Body of pancreas (tissue), 4 donors: ENCODE measurements at places on chromosomes 12 and 14.
A peak's percentile ranks its signal among the peaks of the same experiment; 100 is the strongest.

DNA sequence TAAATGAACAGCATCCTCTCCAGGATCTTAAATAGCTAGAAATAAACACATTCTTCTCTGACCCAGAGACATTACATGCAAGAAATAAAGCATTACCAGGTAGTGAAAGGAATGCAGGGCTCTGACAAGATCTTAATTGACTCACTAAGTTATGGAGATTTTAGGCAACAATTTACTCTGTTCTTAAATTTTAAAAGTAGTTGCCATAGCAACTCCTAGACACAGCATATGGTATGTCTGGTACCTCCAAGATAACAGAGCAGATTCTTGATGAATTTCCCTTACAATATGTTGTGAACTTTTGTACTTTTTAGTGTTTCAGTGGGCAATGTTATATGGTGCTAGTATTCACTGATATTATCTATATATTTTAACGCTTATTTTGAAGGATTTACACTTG is 76.7 kb upstream of the G2E3 start:
- no peak for DNase-seq

DNA sequence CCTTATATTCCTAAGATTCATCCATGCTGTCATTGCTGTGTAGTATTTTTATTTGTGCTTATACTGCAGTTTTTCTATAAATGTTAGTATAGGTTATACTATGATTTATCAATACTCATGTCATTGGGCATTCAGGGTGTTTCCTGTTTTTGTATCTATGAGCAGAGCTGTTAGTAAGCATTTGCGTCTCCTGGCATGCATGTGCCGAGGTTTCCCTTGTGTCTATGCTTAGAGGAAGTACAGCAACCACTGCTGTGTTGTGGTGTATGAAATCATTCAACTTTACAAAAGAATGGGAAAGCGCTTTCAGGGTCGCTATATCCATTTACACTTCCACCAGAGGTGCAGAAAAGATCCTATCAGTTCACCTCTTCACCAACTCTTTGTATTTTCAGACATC is 122.7 kb downstream of the RGS6 start:
- no peak for DNase-seq

- DNase-seq: no peak
Measured at GRCh38 chr12:106189341-106189740, 50.6 kb upstream of the NUAK1 start.

- DNase-seq: peak; percentile 6
Measured at GRCh38 chr14:67187826-67188225, 1.4 kb upstream of the GARIN2 start.

DNA sequence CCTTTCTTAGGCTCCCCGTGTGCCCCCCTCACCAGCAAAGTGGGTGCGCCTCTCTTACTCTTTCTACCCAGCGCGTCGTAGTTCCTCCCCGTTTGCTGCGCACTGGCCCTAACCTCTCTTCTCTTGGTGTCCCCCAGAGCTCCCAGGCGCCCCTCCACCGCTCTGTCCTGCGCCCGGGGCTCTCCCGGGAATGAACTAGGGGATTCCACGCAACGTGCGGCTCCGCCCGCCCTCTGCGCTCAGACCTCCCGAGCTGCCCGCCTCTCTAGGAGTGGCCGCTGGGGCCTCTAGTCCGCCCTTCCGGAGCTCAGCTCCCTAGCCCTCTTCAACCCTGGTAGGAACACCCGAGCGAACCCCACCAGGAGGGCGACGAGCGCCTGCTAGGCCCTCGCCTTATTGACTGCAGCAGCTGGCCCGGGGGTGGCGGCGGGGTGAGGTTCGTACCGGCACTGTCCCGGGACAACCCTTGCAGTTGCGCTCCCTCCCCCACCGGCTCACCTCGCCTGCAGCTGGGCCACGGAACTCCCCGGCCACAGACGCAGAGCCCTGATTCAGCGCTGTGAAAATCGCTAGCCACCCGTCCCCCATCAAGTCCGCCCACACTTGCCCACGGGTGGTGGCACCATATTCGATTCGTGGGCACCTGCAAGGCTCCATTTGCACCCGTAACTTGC is 1.3 kb downstream of the TMEM233 start:
- peak; percentile 8 for DNase-seq

GRCh38 chr12:57299514-57300016 is 48.6 kb upstream of the STAC3 start:
- DNase-seq: no peak

DNA sequence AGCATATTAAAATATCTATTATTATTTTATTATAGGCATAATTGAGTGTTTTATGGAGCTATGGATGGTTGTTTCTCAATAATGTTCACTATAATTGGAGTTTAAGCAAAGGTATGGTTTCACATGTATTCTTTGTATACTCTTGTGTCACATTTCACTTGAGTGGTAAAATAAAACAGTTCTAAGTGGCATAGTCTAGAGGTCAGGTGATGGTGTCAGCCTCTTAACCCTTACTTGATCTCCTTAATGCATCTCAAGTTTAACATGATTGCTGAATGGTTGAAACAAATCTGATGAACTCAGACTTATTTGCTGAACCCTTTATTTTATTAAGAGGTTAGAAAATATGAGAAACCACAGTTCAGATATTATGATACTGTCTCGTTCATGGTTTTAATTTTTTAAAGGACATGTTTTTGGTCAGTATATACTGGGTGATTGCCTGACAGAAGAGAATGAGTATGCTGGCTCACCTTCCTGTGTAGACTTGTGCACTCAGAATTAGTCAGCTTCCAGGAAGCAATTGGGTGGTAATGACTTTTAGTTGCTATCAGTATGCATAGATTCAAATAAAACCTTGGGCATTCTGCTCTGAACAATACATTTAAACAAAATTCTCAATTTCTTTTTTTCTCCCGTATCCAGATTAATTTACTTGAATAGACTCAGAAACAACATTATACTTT is 464.6 kb downstream of the PCNX1 start:
- DNase-seq: no peak

- DNase-seq: no peak
Measured at GRCh38 chr14:78834766-78835451, 664.7 kb downstream of the NRXN3 start.

- DNase-seq: peak; percentile 16
Measured at GRCh38 chr12:63882844-63883243, 38.3 kb downstream of the SRGAP1 start.

DNA sequence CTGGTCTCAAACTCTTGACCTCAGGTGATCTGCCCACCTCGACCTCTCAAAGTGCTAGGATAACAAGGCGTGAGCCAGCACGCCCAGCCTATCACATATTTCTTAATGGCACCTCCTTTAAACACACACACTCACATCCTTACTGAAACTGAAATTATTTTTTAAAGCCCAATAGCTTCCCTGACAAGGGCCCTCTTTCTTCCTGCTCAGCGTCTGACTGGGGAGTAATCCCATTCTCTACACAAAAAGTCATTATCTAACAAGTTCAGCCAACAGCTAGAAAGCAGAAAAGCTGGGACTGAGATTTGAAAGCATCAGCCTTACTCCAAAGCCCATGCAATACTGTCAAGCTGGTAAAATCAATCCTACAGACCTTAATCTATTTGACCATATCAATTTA is 10.0 kb upstream of the AICDA start:
- DNase-seq: no peak

DNA sequence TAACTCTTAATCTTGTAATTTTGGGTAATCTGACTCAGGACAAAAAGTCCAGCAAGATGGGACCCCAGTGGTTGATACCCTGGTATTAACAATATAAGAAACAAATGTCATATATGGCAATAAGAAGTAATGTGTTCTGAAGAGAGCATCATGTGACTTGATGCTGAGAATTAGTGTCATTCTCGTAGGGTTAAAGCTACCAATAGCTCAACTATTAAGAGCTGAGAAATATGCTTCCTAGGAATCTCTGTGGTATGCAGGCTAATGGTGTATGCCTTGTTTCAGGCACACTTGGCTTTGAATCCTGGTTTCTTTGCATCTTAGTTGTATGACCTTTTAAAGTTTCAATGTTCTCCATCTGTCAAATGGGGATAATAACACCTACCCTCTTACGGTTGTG is 9.1 kb downstream of the MYRFL start:
- DNase-seq: no peak

DNA sequence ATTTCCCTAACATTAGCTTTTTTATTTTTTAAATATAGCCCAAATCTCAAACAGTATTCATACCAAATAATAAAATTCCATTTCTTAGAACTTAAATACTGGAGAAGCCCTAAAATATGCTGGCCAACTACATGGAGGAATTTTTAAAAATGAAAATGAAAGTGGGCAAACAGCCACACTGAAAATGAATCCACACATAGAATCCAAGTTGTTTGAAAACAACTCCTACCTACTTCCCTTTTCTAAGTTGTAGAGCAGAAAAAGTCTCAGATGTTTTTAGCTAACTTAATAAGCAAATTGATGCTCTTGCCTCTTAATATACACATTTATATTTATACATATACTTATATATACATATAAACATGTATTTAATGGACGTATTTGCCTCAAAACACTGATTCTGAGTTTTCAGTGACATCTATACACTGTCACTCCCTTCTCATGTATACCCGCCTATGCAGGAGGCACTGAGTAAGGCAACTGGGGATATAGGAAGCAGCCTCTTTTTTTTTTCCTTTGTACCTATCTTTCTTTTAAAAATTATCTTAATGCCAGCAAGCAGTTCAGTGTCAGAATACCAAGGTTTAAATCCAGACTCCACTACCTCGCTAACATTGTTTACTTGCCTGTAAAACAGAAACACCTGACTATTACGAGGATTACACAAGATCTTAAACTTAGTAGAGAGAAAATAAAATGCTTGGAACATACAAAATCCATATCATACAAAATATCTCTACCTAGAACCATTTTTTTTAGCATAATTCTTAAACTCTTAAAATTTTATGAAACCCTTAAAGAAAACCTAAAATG is 13.3 kb downstream of the DICER1 start:
- no peak for DNase-seq
